Activated CD8-positive, alpha-beta T cell treated with anti-CD3 and anti-CD28 coated beads for 36 hours (primary cell): ENCODE measurements at places on chromosomes 12 and 14. TPM values are rescaled to one million over a fixed set of nuclear protein-coding genes. Genes with fewer than 3 reads are reported as not detected.

PWP1 gene
- total RNA-seq = 57.5 TPM

PIWIL1 gene
- total RNA-seq = not detected

NRL gene
- total RNA-seq = 1.8 TPM

PLXNC1 gene
- 8.8 TPM for total RNA-seq

CEP170B gene
- total RNA-seq = 2.2 TPM

MORN3 gene
- total RNA-seq = 0.51 TPM

KCNC2 gene
- total RNA-seq = not detected

RAB3IP gene
- total RNA-seq = 31.4 TPM

PMCH gene
- total RNA-seq = not detected

DNA sequence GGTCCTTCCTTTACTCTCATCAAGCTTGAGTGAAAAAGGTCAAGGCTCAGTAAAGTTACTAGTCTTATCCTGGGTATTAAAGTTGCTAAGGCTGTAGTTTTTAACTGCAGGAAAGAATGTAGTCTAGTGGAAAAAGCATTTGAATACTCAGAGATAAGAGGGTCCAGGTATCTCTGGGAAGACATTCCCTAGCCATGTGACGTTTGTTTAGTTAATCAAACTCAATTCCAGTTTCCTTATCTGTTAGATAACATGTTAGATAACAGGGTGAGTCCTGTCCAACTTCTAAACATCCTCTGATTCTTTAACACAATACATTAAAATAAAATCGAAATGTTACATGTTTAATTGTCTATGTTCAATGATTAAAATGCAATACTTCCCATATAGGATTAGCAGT, 720.7 kb upstream of the LMO3 start:
- H3K27me3 ChIP-seq = no peaks in the 10 kb centered on the region
- no peaks in the 10 kb centered on the region for H3K36me3 ChIP-seq
- no peak overlapping the region for H3K4me3 ChIP-seq
- DNase-seq = no peak

GRCh38 chr12:64782191-64782876, 23.1 kb upstream of the GNS start:
- H3K4me1 ChIP-seq = peaks cover 9% of the 10 kb centered on the region
- peaks cover 48% of the 10 kb centered on the region for H3K27me3 ChIP-seq
- H3K4me3 ChIP-seq = peak overlapping the region; percentile 63
- no peak overlapping the region for H3K27ac ChIP-seq

GRCh38 chr14:104813286-104813685, 12.4 kb downstream of the ZBTB42 start:
- H3K36me3 ChIP-seq = peaks cover 9% of the 10 kb centered on the region
- H3K4me1 ChIP-seq = peaks cover 18% of the 10 kb centered on the region
- no peaks in the 10 kb centered on the region for H3K27me3 ChIP-seq
- no peak for DNase-seq
- H3K4me3 ChIP-seq = no peak overlapping the region

DNA sequence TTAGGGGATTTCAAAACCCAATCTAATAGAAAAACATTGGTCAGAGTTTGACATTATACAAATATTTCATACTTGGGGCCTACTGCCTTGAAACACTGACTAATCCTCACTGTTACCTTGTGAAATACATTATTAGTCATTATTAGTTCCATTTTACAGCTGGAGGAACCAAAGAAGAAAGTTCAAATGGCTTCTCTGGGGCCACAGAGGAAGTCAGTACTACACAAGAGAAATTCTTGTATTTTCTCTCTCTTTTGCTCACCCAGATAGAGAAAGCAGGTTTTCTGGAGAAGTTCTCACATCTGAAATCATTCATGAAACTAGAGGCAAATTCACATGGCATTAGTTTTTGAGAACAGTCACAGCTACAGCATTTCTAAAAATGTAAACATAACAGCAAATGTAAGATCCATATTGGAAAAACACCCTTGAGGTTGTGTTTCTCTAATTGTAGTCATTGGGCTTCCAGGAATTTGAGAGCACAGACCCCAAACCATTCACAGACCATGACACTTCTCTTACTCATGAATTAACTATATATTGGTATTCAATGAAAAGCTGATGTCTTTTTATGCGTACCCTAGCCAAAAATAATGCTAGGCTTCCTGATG, 83.0 kb downstream of the LLPH start:
- no peaks in the 10 kb centered on the region for H3K36me3 ChIP-seq
- no peak overlapping the region for H3K4me3 ChIP-seq
- peaks cover 12% of the 10 kb centered on the region for H3K27me3 ChIP-seq
- peak overlapping the region; percentile 1 for H3K27ac ChIP-seq
- no peaks in the 10 kb centered on the region for H3K4me1 ChIP-seq

DNA sequence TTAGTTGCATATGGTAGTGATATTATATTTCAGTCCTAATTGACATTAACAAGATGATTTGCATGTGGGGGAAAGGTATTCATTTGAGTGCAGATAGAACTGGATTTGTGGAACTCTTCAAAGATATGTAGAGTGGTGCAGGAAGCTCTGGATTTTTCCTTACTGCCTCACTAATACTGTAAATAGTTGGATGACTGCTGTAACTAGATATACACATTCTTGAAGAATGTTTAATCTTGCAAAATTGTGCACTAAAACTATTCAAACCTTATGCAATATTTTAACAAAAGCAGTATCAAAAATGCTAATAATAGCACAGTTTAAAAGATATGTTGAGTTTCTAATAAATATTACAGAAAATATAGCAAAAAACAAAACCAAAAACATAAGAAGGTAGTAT, 43.1 kb upstream of the ATF7IP start:
- no peaks in the 10 kb centered on the region for H3K27me3 ChIP-seq
- no peak overlapping the region for H3K4me3 ChIP-seq
- H3K27ac ChIP-seq = no peak overlapping the region
- H3K4me1 ChIP-seq = no peaks in the 10 kb centered on the region
- DNase-seq = no peak

DNA sequence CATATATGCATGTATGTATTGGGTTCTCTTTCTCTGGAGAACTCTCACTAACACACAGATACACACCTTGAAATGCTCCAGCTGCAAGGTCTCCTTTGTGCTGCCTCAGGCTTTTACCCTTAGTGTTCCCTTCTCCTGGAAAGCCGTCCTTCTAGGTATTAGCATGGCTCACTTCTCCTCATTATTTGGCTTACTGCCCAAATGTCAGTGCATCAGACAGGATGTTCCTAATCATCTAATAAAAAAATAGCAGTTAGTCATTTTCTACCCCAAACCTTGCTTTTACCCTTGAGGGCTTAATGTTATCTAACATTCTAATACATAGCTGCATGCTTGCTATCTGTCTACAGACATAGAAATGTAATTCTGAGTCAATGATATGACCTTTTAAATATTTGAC, 109.0 kb upstream of the SLC16A7 start:
- no peak overlapping the region for H3K27ac ChIP-seq
- no peak overlapping the region for H3K4me3 ChIP-seq
- DNase-seq = no peak
- H3K36me3 ChIP-seq = no peaks in the 10 kb centered on the region

DNA sequence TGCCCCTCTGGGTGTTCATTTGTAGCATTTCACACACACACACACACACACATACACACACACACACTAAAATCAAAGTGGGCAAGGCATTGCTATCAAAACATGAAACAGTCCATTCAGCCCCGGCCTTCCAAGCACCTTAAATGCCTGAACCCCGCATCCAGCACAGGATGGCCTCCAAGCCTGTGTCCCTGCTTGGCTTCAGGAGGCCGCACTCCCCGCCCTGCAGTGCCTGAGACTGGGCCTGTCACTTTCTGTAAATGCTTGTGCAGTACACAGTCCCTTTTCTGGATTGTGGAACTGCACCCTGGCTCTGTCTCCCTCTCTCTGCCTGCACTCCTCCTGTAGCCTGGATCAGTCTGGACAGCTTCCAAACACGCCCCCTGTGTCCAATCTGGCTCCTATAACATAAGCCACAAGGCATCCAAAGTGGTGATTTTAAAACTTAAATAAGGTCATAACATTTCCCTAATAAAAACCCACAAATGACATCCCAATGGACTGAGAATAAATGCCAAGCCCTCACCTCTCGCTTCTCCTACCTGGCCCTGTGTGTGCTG, 972.2 kb upstream of the TMEM132C start:
- H3K27me3 ChIP-seq = no peaks in the 10 kb centered on the region
- H3K27ac ChIP-seq = no peak overlapping the region
- H3K4me1 ChIP-seq = no peaks in the 10 kb centered on the region
- no peak for DNase-seq
- H3K4me3 ChIP-seq = no peak overlapping the region

DNA sequence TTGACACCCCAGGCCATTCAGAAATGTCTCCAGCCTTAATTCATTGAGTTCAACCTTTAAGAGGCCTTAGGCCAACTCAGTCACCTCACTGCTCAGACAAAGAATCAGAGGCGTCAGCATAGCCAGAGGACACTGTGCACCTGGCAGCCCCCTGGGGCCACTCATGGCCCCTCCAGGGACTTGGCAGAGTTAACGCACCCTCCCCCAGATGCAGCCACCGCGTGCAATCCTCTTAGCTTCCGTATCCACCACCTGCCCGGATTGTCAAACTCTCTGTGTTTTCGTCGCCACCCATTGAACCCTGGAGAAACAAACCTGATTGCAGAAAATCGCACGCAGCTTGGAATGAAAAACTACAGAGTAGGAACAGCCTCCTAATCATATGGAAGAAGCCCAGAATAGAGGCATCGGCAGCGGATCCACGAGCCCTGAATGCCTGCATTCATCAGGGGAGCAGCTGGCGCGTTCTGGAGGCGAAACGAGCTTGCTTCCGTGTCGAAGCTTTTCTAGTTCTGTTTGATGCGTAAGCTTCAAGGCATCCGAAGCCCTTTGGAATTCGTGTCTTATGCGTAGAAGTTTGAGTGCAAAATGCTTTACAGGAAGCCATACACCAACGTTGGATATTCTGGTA, 22.4 kb downstream of the BRI3BP start:
- H3K27me3 ChIP-seq = no peaks in the 10 kb centered on the region
- H3K36me3 ChIP-seq = peaks cover 26% of the 10 kb centered on the region
- no peak overlapping the region for H3K4me3 ChIP-seq
- no peaks in the 10 kb centered on the region for H3K4me1 ChIP-seq

GRCh38 chr12:66774929-66775328, 96.1 kb upstream of the GRIP1 start:
- no peak overlapping the region for H3K27ac ChIP-seq
- H3K4me1 ChIP-seq = peaks cover 23% of the 10 kb centered on the region
- no peaks in the 10 kb centered on the region for H3K36me3 ChIP-seq
- H3K4me3 ChIP-seq = no peak overlapping the region
- no peak for DNase-seq
- H3K27me3 ChIP-seq = no peaks in the 10 kb centered on the region

DNA sequence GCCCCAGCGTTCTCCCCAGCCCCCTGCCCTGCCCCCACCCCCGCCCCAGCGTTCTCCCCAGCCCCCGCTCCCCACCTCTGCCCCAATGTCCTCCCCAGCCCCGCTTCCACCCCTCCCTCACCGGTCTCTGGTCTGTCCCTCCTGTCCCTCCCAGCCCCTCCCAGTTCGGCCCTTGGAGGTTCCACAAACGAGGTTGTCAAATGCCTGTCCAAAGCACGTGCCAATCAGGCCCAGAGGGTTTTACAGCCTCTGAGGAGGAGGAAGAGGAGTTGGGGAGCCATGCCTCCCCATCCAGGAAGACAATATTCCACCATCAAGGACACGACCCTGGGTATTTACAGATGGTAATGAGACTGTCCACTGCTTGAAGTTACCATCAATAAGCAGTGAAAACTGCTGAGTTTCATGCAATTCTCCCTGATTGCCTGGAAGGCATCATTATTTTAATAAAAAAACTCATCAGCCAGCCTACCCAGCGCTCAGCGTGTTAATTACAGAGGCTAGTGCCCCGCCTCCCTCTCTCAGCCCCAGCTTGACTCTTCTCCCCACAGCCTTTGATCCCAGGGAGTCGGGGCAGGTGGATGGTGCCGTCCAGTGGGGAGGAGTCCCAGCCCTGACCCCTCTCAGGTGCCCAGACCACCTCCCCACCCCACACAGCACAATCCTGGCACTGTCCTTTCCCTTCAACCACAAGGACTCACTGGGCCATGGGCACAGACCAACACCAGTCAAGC, 30.6 kb upstream of the C14orf180 start:
- no peak for DNase-seq
- peaks cover 8% of the 10 kb centered on the region for H3K27me3 ChIP-seq
- no peak overlapping the region for H3K4me3 ChIP-seq

GRCh38 chr12:119178544-119179334, at the start of gene HSPB8:
HSPB8 (plus strand) TSS chr12:119178931; CDS start chr12:119179313, 382 bp downstream.
- no peaks in the 10 kb centered on the region for H3K4me1 ChIP-seq
- H3K4me3 ChIP-seq = no peak within 1 kb of the TSS
- no peaks in the 10 kb centered on the region for H3K36me3 ChIP-seq
- DNase-seq = no peak

GRCh38 chr12:17192721-17193120, 586.8 kb upstream of the LMO3 start:
- H3K27ac ChIP-seq = no peak overlapping the region
- no peaks in the 10 kb centered on the region for H3K4me1 ChIP-seq
- DNase-seq = no peak
- H3K4me3 ChIP-seq = no peak overlapping the region
- H3K27me3 ChIP-seq = no peaks in the 10 kb centered on the region
- no peaks in the 10 kb centered on the region for H3K36me3 ChIP-seq

- no peak overlapping the region for H3K27ac ChIP-seq
- H3K4me1 ChIP-seq = no peaks in the 10 kb centered on the region
- H3K27me3 ChIP-seq = peaks cover 8% of the 10 kb centered on the region
- H3K4me3 ChIP-seq = no peak overlapping the region
- DNase-seq = no peak
Measured at GRCh38 chr12:65630555-65630954, 193.7 kb upstream of the HMGA2 start.

DNA sequence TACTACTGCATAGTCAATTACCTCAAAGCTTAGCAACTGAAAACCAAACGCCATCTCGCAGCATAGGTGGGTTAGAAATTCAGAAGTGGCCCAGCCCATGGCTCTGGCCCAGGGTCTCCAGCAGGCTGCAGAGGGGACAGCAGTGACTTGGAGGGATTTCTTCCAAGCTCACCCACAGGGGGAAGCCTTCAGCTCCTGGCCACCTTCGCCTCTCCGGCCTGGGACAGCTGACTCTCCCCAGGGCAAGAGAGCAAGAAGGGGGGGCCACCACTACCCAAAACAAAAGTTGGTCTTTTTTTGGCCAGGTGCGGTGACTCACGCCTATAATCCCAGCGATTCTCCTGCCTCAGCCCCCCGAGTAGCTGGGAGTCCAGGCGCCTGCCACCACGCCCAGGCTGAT, 32.2 kb upstream of the ANKRD9 start:
- peaks cover 2% of the 10 kb centered on the region for H3K4me1 ChIP-seq
- no peak for DNase-seq
- no peak overlapping the region for H3K27ac ChIP-seq
- H3K27me3 ChIP-seq = peaks cover 19% of the 10 kb centered on the region
- no peak overlapping the region for H3K4me3 ChIP-seq
- H3K36me3 ChIP-seq = no peaks in the 10 kb centered on the region

DNA sequence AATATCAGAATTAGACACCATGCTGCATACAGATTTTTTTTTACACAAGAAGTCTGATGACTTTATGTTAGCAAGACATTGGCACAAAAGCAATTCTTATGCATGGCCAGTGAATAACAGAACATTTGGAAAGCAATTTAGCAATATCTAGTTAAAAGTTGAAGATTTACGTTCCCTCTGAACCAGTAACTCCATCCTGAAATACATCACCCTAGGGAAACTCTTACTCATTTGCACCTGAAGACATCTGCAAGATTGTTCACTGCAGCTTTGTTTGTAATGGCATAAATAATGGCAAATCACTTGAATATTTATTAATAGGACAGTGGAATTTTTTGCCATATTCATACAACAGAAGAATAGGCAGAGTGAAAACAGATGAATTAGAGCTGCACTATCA, 670.0 kb upstream of the NOVA1 start:
- H3K4me3 ChIP-seq = no peak overlapping the region
- H3K27me3 ChIP-seq = no peaks in the 10 kb centered on the region
- no peak for DNase-seq
- no peaks in the 10 kb centered on the region for H3K4me1 ChIP-seq
- no peaks in the 10 kb centered on the region for H3K36me3 ChIP-seq
